SK-N-SH (cell line): ENCODE measurements at places on chromosomes 11 and 22. TPM values are rescaled to one million over a fixed set of nuclear protein-coding genes. Genes with fewer than 3 reads are reported as not detected.

LRRC55 gene
- not detected in 2 replicates for polyA plus RNA-seq

LMO1 gene
- polyA plus RNA-seq, result 0.12 and 0.62 TPM in 2 replicates

HSPB2 gene
- not detected in 2 replicates for polyA plus RNA-seq

PRR33 gene
- polyA plus RNA-seq, result not detected in 2 replicates

STK33 gene
- 12.3 and 16.6 TPM in 2 replicates for polyA plus RNA-seq

MS4A7 gene
- not detected in 2 replicates for polyA plus RNA-seq

CARD16 gene
- not detected in 2 replicates for polyA plus RNA-seq

SLC22A9 gene
- not detected in 2 replicates for polyA plus RNA-seq

SLC22A25 gene
- not detected in 2 replicates for polyA plus RNA-seq

MIOX gene
- 0.05 and 0.06 TPM in 2 replicates for polyA plus RNA-seq

MYRF gene
- polyA plus RNA-seq, result 1.8 and 2.8 TPM in 2 replicates

XKR3 gene
- polyA plus RNA-seq, result not detected in 2 replicates

FOLR3 gene
- not detected in 2 replicates for polyA plus RNA-seq

SCGB1D2 gene
- not detected in 2 replicates for polyA plus RNA-seq

DDIAS gene
- 4.4 and 4.5 TPM in 2 replicates for polyA plus RNA-seq

SERPING1 gene
- polyA plus RNA-seq, result 1.9 and 4.5 TPM in 2 replicates

SCGB1A1 gene
- polyA plus RNA-seq, result not detected in 2 replicates

LRRC32 gene
- polyA plus RNA-seq, result 0.19 and 0.43 TPM in 2 replicates

DNA sequence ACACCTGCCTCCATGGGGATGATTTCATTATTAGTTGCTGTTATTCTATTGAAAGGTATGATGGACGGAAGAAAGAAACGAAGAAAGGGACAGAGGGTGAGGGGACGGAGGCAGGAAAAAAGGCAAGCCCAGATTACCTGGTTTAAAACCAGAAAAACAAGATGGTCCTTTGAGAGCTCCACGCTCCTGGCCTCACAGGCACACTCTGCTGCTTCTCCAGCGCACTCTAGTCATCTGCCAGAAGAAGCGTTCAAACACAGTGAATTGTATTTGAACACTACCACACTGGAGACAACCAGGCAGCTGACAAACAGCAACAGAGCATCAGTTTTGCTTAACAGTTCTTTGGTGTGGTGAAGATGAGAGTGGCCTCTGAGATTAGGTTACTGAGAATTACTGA lies 216.9 kb downstream of the CADM1 start:
- DNase-seq, result no peak
- H3K4me3 ChIP-seq, result no peak overlapping the region
- H3K27ac ChIP-seq, result no peak overlapping the region
- H3K4me1 ChIP-seq, result peaks cover 5% of the 10 kb centered on the region; the same call in 1 of the 2 replicates

DNA sequence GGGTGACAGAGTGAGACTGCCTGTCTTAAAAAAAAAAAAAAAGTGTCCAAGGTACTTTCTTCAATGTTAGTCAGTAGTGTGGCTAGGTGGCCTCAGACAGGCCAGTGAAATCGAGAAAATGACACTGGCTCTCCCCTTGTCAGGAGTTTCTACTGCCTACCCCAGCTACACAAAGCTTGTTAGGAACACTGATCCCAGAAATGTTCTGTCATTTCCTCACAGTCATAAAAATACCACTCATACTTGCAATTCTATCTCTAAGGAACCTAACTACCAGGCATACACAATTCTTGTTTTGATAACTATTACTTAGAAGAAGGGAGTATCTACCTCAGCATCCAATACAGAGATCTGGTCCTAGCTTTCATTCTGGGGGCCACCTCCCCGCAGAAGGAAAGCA lies 31.3 kb downstream of the ATP6V1E1 start:
- DNase-seq, result no peak
- no peak overlapping the region for H3K27ac ChIP-seq
- H3K36me3 ChIP-seq, result peaks cover 44% of the 10 kb centered on the region
- no peak overlapping the region for H3K4me3 ChIP-seq

DNA sequence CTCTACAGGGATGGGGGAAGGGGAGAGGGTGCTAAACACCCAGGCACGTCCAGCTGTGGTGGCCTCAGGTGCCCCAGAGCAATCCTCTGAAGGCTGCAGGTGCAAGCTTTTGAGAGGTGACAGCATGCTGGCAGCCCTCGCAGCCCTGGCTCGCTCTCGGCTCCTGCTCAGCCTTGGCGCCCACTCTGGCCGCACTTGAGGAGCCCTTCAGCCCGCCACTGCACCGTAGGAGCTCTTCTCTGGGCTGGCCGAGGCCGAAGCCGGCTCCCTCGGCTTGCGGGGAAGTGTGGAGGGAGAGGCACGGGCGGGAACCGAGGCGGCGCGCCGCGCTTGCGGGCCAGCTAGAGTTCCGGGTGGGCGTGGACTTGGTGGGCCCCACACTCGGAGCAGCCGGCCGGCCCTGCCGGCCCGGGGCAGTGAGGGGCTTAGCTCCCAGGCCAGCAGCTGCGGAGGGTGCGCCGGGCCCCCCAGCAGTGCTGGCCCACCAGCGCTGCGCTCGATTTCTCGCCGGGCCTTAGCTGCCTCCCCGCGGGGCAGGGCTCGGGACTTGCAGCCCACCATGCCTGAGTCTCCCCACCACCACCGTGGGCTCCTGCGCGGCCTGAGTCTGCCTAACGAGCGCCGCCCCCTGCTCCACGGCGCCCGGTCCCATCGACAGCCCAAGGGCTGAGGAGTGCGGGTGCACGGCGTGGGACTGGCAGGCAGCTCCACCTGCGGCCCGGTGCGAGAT lies 112.1 kb downstream of the TRIM29 start:
- no peak overlapping the region for H3K4me3 ChIP-seq
- no peak for DNase-seq
- H3K4me1 ChIP-seq, result no peaks in the 10 kb centered on the region

DNA sequence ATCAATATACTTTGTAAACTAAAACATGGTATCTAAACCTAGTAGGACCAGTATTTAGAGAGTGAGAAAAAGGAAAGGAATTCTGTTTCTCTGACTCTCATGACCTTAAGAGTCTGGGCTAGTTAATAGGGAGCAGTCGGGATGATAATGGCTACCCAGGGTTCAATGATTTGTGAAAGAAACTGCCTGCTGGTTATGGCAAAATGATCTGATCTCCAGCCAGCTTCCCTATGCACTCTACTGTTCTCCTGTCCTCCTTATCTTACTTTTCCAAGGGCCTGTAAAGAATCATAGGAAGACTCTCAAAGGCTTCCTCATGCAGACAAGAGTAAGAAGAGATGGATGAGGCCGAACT lies 193.1 kb upstream of the PITPNB start:
- no peak for DNase-seq
- H3K36me3 ChIP-seq, result peaks cover 8% of the 10 kb centered on the region; the same call in 1 of the 2 replicates
- peaks cover 20% of the 10 kb centered on the region for H3K4me1 ChIP-seq
- peak overlapping the region; percentile 70 for H3K27ac ChIP-seq
- H3K4me3 ChIP-seq, result no peak overlapping the region
- no peaks in the 10 kb centered on the region for H3K27me3 ChIP-seq

DNA sequence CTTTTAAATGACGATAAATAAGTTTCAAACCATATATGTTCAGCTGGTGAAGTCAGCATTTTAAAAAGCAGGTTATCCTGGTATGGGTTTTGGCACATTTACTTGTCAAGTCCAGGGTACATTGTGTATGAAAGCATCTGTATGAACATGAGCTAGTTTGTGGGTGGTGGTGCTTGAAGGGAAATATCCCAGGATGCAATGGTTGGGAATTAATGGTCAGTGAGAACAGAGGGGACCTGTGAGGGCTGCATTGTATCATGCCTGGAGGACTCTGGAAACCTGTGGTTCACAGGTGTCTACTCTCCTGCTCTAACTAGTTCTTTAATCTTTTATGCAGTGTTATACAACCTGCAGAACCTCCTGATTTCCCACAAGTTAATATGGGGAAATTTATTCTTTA lies 5.8 kb downstream of the DEPDC7 start:
- no peaks in the 10 kb centered on the region for H3K27me3 ChIP-seq
- peaks cover 2% of the 10 kb centered on the region for H3K4me1 ChIP-seq
- DNase-seq, result no peak
- H3K36me3 ChIP-seq, result no peaks in the 10 kb centered on the region
- H3K27ac ChIP-seq, result no peak overlapping the region
- no peak overlapping the region for H3K4me3 ChIP-seq

- no peak overlapping the region for H3K27ac ChIP-seq
- H3K27me3 ChIP-seq, result no peaks in the 10 kb centered on the region
- peaks cover 36% of the 10 kb centered on the region for H3K4me1 ChIP-seq
- DNase-seq, result no peak
- no peaks in the 10 kb centered on the region for H3K36me3 ChIP-seq
Measured at GRCh38 chr11:76162336-76163288, 43.7 kb downstream of the WNT11 start.

- H3K4me1 ChIP-seq, result peaks cover 59% of the 10 kb centered on the region
- H3K4me3 ChIP-seq, result no peak overlapping the region
- no peaks in the 10 kb centered on the region for H3K27me3 ChIP-seq
- DNase-seq, result no peak
- peaks cover 5% of the 10 kb centered on the region; the same call in 1 of the 2 replicates for H3K36me3 ChIP-seq
Measured at GRCh38 chr11:96062134-96062533, 138.2 kb upstream of the MTMR2 start.

GRCh38 chr11:68867066-68867465 lies 25.4 kb upstream of the CPT1A start:
- no peak overlapping the region for H3K27ac ChIP-seq
- H3K27me3 ChIP-seq, result no peaks in the 10 kb centered on the region
- no peak for DNase-seq
- no peaks in the 10 kb centered on the region for H3K4me1 ChIP-seq
- H3K36me3 ChIP-seq, result no peaks in the 10 kb centered on the region
- H3K4me3 ChIP-seq, result no peak overlapping the region

DNA sequence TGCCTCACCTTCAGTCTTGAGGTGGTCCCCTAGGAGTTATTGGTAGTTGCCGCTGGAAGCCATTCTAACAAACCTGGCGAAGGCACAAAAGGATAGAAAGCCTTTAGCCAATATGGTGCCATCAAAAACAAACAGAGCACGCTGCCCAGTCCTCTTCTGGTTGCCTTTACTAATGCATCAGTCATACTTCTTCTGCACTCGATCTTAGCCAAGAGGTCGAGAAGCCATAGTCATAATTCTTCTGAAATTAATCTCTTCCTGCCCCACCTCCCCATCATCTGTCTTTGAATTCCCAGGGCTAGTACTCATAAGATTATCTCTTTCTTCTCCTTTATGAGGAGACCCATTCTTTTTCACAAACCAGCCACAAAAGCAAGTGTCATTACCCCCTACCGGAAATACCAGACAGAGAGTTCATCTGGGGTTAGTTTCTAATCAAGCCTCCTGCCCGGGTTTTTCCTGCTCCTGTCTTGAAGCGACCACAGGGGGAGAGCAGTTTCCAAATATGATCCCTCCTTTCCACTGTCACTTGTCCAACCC lies 21.4 kb upstream of the EHF start:
- peaks cover 17% of the 10 kb centered on the region; the same call in 1 of the 2 replicates for H3K4me1 ChIP-seq
- H3K27ac ChIP-seq, result no peak overlapping the region
- H3K27me3 ChIP-seq, result no peaks in the 10 kb centered on the region
- no peak overlapping the region for H3K4me3 ChIP-seq
- no peaks in the 10 kb centered on the region for H3K36me3 ChIP-seq
- DNase-seq, result no peak

DNA sequence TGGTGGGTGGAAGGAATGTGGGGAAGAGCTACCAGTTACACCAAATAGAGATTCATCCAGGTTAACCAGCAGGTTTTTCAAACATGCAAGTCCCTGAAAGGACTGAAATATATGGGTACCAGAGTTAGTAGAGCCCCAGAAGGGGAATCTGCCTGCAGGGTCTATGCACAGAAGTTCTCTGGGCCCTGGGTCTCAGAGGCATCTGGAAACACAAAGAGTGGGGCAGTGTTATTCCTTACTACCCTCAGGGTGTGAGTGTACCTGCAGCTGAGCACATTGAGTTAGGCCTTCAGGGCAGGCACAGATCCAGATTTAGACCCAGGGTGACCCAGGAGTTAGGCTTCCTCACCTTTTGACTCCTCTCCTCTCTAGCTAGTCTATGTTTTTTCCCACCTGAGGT lies 43.9 kb upstream of the SWAP70 start:
- no peak overlapping the region for H3K27ac ChIP-seq
- H3K27me3 ChIP-seq, result no peaks in the 10 kb centered on the region

GRCh38 chr11:26078231-26078821 lies 253.6 kb upstream of the ANO3 start:
- no peak for DNase-seq
- no peaks in the 10 kb centered on the region for H3K36me3 ChIP-seq
- H3K4me1 ChIP-seq, result no peaks in the 10 kb centered on the region; the same call in 1 of the 2 replicates

DNA sequence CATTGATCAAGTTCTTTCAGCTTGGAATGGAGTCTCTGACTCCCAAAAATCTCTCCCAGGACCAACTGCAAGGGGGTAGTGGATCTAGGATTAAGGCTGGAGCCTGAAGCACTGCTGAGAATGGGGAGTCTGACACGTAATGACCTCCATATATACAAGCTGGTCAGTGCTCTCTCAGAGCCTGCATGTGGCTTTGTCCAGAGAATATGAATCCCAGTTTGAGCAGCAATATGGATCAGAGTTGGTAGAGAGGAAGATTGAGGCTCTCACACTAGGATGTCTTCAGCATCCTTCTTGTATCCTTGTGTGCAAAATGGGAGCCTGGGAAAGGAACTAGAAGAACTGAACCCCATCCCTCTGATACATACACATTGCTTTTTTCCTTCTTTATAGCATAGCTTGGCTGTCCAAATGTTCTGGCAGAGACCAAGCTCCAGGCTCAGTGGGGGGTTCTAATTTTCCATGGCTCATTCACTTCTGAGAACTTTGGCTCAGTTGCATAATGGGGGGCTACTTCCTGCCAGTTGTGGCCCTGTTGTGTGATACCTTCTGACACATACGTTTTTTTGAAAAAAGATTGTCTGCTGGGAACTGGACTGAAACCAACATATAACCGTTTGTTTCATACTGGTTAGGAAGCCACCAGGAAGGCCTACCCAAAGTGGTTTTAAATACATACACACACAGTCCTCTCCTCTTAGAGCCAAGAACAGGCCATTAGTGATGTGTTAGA lies 138.2 kb downstream of the ETS1 start:
- H3K4me1 ChIP-seq, result peaks cover 2% of the 10 kb centered on the region; the same call in 1 of the 2 replicates
- H3K27me3 ChIP-seq, result no peaks in the 10 kb centered on the region
- no peaks in the 10 kb centered on the region for H3K36me3 ChIP-seq

- no peak overlapping the region for H3K27ac ChIP-seq
Measured at GRCh38 chr11:125342281-125342930, 153.7 kb downstream of the FEZ1 start.

- no peak overlapping the region for H3K4me3 ChIP-seq
- DNase-seq, result peak; percentile 71
- H3K36me3 ChIP-seq, result no peaks in the 10 kb centered on the region
- H3K27me3 ChIP-seq, result no peaks in the 10 kb centered on the region
Measured at GRCh38 chr11:123544631-123545375, 109.6 kb downstream of the SCN3B start.

DNA sequence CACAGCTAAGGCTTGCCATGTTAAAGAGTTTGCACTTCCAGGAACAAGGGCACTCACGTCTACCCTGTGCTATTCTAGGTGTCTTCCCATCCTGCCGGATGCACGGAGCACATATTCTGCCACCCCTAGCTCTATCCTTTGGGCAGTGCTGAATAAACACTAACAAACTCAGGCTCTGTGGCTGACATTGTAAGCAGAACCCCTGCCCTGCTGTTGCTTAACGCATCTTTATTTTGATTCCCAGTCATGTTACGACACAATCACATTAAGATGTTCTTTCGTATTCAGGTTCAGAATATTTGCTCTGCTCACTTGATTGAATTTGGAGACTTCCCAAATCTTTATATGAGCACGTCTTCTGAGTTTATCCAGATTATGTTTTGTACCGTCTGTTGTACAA lies 3.7 kb upstream of the HDHD5 start:
- no peak overlapping the region for H3K27ac ChIP-seq
- H3K4me3 ChIP-seq, result no peak overlapping the region
- no peaks in the 10 kb centered on the region for H3K27me3 ChIP-seq
- no peaks in the 10 kb centered on the region for H3K36me3 ChIP-seq

- no peaks in the 10 kb centered on the region for H3K36me3 ChIP-seq
- peaks cover 9% of the 10 kb centered on the region; the same call in 1 of the 2 replicates for H3K4me1 ChIP-seq
- H3K27ac ChIP-seq, result no peak overlapping the region
- DNase-seq, result no peak
Measured at GRCh38 chr11:44097821-44098220, 2.3 kb downstream of the EXT2 start.
